ENCODE measurements at places on chromosomes 13 and 19.

DNA sequence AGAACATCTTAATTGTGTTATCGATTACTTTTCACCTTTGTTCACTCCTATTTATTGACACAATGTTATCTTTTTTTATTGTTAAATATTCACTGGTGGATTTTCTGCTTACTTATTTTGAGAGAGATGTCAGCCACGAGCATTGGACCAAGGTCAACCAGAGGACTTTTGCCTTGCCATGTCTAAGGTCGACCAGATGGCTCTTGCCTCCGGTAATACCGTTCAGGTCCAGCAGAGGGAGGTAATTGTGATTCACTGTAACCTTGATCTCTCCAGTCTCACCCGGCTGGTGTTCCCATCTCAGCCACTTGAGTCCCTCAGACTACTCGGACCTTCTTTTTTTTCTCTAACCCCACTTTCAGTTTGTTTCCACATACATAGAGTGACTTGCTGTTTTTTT, 1438.1 kb downstream of the UQCRFS1 start:
- DNase-seq = no peak

DNA sequence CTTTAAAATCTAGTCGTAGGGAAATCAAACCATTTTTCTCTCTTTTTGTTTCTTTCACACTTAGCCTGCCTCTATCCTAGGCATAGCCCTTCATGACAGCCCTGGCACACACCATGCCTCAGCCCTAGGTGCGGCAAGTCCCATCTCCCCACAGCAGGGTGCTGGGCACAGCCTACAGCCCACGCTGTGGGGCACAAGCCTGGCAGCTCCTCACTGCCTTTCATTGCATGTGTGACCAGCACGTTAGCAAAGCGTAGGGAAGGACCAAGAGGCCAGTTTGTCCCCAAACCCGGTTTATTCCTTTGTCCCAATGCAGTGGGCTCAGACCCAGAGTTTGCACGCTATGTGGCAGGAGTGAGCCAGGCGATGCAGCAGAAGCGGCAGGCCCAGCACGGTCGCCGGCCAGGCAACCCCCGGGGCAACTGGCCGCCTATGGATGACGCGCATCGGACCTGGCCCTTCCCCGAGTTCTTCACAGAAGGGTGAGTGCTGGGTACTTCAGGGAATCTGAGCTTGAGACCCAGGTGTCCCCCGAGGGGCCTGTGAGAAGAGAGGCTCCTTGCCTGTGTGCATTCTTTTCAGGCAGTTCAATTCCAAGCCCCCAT, 17.3 kb upstream of the GPI start:
- DNase-seq = peak; percentile 88

DNA sequence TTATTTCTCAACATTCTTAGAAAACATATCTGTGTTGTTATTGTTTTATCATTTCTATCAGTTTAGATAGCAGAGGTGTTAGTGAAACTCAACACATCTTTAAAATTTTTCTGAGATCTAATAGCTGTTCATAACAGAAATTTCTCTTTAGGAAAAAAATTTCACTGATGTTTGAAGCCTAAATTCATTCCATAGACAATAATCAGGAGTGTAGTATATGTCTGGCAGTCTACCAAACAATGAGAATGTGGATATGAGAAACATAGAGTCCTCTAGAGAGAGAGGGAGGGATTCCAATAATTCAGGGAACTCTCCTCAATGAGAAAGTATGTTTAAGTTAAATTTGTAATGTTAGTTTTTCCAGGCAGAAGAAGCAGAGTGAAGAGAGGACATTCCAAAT, 118.2 kb upstream of the EDNRB start:
- no peak for DNase-seq

DNA sequence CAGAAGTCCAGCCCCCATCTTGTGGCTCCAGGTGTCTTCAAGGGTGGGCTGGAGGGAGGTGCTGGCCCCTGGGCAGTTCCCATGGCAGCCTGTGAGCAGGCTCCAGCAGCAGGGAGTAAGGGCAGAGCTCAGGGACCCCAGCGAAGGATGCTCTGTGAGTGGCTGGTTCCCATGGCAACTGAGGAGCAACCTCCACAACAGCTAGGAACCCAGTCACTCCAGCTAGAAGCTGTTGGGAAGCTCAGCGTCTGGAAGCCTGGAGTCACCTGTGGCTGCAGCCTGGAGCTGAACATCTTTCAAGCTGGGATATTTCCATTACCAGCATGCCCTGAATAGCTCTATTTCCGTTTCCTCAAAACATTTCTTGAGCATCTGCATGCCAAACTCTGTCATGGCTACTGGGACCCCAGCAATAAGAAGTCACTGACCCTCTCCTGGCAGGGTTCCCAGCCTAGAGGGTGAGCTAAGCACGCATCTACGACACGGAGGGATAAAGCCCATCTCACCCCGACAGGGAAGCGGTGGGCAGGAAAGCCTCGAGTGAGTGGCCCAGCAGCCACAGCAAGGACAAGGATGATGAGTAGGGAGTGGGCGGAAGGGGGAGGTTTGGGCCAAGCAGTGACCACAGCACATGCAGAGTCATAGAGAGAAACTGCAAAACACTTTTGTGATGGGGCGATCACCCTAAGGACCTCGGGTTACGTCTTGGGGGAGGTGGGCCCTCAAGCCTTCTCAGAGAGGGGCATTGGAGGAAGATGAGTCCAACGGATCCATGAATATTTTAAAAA, 52.6 kb downstream of the ALOX5AP start:
- DNase-seq = no peak

- no peak for DNase-seq
Observed at GRCh38 chr13:47803131-47803530, 197.9 kb downstream of the SUCLA2 start.

DNA sequence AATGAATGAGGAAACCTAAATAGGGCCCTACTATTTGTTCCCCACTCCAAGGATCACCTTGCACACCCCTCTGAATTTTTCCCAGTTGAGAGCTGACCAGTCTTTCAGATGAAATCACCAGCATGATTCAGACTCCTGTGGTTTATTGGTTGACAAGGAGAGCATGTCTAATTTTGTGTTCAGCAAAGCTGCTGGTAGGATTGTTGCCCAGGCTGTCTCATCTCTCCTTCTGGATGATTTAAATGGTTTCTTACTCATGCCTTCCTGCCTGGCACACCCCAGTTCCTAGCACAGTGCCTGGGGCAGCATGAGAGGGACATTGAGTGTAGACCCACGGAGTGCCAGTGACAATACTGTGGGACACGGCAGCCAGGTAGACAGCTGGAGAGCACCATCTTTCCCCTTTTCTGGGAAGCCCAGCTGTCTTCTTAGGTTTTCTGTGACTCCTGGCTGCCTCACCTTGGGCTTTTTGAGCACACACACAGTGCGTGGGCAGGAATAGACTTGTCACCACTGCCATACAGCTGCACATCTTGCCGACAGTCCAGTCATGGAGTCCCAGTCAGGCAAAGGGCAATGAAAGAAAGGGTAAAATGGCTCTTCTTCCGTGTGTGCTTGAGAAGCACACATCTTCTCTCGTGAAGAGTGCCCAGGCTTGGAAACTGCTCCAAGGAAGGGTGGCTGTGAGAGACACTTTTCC, 12.3 kb downstream of the FGF9 start:
- peak; percentile 51 for DNase-seq

DNA sequence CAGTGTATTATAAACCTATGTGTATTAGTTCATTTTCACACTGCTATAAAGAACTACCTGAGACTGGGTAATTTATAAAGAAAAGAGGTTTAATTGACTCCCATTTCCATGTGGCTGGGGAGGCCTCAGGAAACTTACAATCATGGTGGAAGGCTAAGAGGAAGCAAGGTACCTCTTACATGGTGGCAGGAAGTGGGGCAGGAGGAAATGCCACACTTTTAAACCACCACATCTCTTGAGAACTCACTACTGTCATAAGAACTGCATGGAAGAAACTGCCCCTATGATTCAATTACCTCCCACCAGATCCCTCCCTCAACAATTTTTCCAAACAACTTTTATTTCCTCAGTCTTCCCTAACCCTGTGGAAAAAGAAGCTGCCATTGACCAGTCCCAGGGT, 14.5 kb upstream of the TPP2 start:
- no peak for DNase-seq

- DNase-seq = peak; percentile 42
Observed at GRCh38 chr19:42397263-42398166, 7.4 kb upstream of the CNFN start.

DNA sequence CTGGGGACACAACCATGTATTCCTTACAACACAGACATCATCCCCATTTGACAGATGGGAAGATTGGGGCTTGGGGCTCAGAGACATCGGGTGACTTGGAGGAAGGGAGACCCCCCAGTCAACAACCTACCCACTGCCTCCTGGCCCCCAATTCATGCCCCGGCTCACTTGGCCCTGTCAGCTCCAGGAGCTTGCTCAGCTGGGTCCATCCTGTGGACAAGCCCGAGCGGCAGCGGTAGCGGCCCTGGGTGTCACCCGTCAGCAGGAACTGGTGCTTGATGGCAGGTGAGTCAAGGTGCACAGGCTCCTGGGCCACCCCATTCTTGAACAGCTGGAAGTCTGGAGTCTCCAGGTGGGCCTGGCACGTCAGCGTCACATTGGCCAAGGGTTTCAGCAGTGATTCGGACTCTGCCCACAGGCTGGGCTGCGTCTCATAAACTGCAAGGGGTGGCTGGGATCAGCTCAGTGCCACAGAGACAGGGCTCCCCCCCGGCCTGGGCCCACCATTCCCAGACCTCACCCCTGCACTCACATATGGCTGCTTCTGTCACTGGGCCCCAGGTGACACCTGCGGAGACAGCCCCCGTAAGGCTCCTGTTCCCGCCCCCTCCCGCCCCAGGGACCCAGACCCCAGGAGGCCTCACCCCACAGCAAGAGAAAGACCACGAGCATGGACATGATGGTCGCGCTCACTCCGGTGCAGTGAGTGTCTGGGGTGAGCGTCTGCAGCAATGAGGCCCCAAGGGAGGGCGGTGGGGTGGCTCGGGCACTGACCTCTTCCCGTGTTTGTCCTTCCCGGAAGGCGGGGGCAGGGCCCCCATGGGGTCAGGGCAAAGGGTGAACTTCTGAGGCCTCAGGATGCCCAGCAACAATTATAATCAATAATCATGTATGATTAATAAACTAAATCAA, at the start of gene A1BG:
Gene A1BG, minus strand, starts transcription at position 733 of the 912 bp plus-strand sequence. Its CDS starts 55 bp downstream, at position 678.
- DNase-seq = no peak

- DNase-seq = no peak
Observed at GRCh38 chr19:18415178-18415867, 3.9 kb upstream of the SSBP4 start.

GRCh38 chr13:104872153-104872552, 1663.3 kb downstream of the EFNB2 start:
- no peak for DNase-seq

DNA sequence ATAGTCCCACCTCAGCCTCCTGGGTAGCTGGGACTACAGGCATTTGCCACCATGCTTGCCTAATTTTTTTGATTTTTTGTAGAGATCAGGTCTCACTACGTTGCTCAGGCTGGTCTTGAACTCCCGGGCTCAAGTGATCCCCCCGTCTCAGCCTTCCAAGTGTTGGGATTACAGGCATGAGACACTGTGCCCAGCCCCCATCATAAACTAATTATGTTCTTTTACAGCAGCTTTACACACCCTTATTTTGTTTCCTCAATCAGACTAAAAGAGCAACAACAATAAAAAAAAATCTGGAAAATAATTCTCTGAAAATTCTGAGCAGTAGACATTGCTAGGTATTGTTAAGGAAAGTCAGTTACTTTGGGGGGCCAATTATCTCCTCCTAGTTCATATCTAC, 35.7 kb downstream of the STARD13 start:
- DNase-seq = no peak

DNA sequence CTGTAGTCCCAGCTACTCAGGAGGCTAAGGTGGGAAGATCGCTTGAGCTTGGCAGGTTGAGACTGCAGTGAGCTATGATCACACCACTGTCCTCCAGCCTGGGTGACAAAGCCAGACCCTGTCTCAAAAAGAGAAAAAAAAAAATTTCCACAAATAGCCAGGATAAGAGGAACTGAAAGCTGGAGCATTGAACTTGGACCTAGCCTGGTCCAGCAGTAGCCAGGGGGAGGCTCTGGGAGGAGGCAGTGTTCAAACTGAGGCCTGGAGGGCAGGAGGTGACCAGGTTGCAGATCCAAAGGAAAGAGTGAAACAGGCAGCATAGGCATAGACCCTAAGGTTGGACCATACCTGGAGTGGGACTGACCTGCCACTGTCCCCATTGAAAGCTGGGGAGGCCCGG, 26.9 kb upstream of the PIK3R2 start:
- DNase-seq = no peak

DNA sequence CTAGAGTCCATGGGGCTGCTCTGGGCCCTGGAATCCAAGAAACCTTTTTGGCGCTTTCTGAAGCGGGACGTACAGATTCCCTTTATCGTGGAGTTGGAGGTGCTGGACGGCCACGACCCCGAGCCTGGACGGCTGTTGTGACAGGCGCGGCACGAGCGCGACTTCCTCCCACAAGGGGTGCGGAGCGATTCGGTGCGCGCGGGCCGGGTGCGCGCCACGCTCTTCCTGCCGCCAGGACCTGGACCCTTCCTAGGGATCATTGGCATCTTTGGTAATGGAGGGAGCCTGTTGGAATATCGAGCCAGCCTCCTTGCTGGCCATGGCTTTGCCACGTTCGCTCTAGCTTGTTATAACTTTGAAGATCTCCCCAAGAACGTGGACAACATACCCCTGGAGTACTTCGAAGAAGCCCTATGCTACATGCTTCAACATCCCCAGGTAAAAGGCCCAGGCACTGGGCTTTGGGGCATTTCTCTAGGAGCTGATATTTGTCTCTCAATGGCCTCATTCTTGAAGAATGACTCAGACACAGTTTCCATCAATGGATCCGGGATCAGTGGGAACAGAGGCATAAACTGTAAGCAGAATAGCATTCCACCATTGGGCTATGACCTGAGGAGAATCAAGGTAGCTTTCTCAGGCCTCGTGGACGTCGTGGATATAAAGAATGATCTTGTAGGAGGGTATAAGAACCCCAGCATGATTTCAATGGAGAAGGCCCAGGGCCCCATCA, 3.5 kb upstream of the ZFP82 start:
- peak; percentile 21 for DNase-seq

GRCh38 chr19:11881151-11881800, 6.3 kb upstream of the ZNF69 start:
- peak; percentile 75 for DNase-seq

DNA sequence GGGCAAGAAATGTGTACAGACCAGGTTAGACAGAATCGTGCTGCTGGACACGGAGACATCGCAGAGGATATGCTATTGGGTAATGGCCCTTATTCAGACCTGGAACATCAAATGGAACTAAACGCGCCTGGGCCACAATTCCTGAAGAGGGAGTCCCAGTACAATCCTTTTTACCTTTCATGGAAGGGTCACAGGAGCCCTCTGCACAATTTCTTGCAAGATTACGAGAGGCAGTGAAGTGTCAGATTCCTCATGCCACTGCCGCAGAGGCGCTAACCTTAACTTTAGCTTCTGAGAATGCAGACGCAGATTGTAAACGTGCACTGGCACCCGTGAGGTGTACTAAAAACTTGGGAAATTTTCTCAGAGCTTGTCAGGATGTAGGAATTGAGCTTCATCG, 18.1 kb downstream of the CLEC4M start:
- no peak for DNase-seq

- DNase-seq = no peak
Observed at GRCh38 chr19:17097593-17098126, 22.1 kb downstream of the MYO9B start.

- DNase-seq = peak; percentile 37
Observed at GRCh38 chr19:41792513-41793413, 3.6 kb upstream of the CEACAM3 start.

GRCh38 chr13:51971520-51972426, 39.5 kb downstream of the ATP7B start:
- DNase-seq = no peak

Data from cerebellar cortex (tissue), 1 donor.